ENCODE measurements at places on chromosomes 4 and X.

DNA sequence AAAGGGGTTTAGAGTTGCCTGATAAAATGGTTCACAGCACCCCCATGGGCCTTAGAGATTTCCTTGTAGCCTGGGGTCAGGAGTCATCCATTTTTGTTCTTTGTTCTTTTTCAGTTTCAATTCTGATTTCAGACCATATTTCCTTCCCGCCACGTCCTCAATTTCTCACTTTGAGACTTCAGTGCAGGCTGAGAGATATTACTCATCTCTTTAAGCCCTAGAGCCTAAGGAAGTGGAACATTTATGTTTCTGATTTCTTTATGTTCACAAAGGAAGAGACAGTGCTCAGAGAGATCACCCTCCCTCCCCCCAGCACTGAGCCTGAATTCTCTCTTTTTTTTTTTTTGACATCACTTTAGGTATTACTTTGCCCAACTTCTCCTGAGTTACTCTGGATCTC, 56.3 kb downstream of the MSN start:
- DNase-seq: no peak

DNA sequence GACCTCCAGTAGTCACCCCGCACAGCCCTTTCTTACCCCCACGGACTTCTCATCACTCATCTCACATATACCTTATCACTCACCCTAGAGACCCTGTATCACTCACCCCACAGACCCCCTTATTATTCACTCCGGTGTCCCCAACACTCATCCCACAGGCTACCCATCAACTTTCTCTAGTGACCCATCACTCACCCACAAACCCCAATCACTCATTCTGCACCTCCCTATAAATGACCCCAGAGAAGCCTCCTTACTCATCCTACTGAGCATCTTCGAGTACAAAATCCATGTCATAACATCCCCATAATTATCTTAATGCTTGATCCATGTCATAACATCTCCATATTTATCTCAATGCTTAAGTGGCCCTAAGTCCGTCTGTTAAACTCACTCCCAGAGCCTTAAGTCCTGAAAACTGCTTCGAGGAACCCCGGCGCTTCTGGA, 934 bp downstream of the ZNF41 start:
- DNase-seq: peak; percentile 0

DNA sequence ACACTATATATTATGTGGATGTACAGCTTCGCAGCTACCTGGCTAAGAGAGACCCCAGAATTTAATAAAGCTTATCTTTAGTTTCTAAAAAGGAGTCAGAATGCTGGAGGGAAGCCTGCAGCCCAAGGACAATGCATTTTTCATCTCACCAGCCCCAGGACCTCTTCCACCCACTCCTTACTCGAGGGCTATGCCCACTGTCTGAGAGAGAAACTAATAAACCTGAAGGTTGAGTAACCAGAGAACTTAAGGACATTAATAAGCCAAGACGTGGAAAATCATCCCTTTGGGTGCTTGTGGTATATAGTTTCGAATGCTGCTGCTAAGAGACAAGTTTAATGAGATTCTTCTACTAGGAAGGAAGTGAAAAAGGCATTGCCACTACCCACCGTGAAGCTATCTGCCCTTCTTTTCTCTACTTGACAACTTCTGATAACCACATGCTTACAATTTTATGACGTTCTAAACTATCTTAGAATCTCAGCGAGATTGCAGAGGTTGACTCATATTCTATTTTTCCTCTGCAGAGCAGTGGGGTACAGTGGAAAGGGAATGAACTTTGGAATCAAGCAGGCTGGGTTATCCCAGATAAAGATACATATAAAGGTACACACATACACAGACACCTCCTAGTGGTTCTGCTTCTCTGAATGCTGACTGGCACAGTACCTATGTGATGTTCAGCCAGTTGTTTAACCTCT, 3.3 kb downstream of the RELL1 start:
- no peak for DNase-seq

DNA sequence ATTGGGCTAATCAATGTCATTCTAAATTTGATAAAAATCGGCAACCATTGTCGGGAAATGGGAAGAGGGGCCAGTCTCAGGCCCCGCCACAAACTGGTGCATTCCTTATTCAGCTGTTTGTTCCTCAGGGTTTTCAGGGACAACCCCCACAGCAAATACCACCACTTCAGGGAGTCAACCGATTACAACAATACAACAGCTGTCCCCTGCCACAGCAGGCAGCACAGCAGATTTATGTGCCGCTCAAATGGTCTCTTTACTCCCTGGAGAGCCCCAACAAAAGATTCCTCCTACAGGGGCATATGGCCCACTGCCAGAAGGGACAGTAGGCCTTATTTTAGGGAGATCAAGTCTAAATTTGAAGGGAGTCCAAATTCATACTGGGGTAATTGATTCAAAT, 61.8 kb downstream of the ZNF732 start:
- DNase-seq: no peak

DNA sequence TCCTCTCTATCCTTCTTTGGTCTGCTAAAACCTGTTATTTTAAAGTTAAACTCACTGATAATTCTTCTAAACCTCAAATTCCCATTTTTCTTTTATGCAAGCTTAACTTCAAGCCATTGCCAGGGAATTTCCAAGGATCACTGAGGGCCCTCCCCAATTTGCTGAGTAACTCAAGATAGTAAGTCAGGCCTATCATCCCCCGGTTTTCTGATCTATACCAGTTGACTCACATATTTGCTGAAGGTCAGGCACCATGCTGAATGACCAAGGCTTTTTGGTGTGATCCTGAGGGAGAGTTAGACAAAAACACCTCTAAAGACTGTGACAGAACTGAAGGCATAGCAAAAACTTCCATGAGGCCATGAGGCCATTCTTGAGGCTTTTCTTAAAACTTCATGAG, 1301.9 kb downstream of the PCDH7 start:
- no peak for DNase-seq

DNA sequence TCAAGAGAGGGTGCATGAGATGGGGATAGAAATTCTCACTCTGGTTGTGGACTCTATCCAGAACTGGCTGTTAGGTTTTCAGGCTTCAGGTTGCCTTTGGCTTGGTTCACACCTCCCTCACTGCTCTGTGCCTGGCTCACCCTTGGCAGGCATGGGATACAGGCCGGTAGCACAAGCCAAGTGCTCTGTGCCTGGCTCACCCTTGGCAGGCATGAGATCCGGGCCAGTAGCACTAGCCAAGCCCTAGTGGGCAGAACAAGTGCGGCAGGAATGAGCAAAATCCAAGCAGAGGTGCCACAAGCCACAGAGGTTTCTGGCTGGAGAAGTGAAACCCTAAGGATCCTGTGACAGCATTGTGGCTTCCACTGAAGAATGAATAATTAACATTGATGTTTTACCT, 1642.3 kb downstream of the C4orf33 start:
- DNase-seq: no peak

- no peak for DNase-seq
These were observed 21.0 kb upstream of the SPON2 start for GRCh38 chr4:1193206-1194009.

GRCh38 chrX:49661881-49662280, 33.9 kb downstream of the PAGE1 start:
- DNase-seq: no peak

GRCh38 chrX:10395643-10396042, 224.7 kb downstream of the MID1 start:
- DNase-seq: no peak

DNA sequence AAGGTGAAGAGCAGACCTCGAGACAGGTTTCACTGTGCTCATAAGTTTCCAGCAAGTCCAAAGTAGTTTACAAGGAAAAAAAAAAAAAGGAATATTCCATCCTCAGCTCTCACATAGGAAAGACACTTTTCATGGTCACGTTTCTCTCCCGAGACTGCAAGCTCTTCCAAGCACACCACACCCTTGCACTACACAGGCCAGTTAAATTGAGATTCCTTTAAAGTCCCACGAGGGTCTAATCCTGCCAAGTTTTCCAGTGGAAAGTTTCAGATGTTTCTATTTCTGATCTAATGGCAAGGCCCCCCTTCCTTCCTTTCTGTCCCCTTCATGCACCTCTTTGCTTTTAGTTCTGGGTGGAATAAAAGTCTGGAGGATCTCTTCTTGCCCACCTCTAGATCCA, 67.9 kb upstream of the PCDH19 start:
- DNase-seq: no peak

GRCh38 chr4:97235521-97235920, 907.8 kb downstream of the STPG2 start:
- no peak for DNase-seq

DNA sequence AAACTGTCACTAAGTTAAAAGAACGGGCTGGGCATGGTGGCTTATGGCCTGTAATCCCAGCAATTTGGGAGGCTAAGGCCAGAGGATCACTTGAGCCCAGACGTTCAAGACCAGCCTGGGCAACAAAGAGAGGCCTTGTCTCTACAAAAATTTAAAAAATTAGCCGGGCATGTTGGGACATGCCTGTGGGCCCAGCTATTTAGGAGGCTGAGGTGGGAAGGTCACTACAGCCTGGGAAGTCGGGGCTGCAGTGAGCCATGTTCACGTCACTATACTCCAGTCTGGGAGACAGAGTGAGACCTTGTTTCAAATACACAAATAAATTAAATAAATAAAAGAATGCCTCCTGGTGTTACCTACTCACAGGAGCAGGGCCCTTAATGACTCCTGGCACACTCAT, 69.5 kb downstream of the APBB2 start:
- no peak for DNase-seq

DNA sequence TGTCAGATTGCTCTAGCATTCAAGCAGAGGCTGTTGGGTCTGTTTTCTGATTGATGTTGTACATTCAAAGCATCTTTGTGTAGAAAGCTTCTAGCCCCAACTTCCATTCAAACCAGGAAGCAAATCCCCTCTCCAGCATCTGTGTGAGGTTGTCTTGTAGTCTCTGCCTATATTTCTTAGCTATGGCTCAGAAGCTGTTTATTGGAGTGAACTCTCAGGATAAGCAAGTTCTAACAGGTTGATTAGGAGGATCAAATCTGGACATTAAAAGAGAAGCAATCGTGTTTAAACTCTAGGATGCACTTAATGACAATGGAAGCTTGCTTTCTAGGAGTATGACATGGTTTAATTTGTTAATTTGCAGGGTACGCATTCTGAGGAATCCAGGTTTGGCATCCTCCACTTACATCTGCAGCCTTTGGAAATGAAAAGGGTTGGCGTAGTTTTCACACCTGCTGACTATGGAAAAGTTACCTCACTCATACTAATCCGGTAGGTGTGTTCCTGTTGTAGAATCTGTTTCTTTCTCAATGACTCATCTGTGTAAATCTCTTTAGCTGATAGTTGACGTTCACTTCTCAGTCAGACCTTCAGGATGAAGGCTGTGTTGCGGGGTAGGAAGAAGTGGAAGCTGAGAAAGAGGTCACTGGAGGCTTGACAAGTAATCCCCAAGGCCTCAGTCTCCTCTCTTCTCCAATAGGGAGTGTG, 88.0 kb upstream of the TLR2 start:
- no peak for DNase-seq

DNA sequence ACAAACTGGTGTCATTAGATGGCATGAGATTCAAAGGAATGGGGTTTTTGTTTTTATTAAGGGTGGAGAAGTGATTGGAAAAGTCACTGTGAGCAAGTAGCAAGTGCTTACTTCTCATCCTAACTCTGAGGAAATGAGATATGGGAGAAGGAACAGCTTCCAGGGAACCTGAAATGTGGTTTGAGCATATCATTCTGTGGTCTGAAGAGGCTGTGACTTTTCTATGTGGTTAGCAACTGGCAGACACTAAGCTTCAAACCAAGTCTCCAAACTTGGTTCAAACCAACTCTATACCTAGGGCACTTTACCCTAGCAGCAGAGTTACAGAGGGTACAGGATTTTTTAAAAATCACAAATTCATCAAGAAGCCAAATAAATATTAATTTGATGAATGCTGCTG, 58.2 kb downstream of the DCLK2 start:
- DNase-seq: no peak

- DNase-seq: no peak
These were observed 875.2 kb downstream of the RAPGEF2 start for GRCh38 chr4:159977907-159978617.

GRCh38 chr4:165517216-165517615, 138.4 kb downstream of the CPE start:
- DNase-seq: no peak

GRCh38 chr4:14345356-14345775, 656.9 kb upstream of the CPEB2 start:
- DNase-seq: peak; percentile 32

GRCh38 chr4:94537921-94538628, 86.3 kb downstream of the PDLIM5 start:
- no peak for DNase-seq

DNA sequence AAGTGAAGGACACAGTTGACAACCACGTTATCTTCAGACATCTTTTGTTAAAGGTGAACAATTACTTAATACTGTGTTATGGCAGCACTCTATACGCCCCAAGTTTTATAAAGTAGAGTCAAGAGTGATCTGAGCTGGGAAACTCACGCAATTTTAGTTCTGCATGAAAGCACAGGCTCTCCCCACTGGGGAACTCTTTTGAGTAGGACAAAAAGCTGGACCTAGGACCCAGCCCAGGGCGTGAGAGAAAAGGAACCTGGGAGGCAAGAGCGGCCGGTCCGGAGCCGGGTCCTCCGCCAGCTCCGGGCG, 152.6 kb upstream of the SLC4A4 start:
- DNase-seq: no peak

- DNase-seq: no peak
These were observed 192.2 kb downstream of the BCOR start for GRCh38 chrX:39905538-39905891.
